ENCODE measurements at places on chromosomes 16 and 17.
A peak's percentile ranks its signal among the peaks of the same experiment; 100 is the strongest.

- no peak for DNase-seq
Measured at GRCh38 chr17:17626840-17627239, 35.3 kb upstream of the PEMT start.

DNA sequence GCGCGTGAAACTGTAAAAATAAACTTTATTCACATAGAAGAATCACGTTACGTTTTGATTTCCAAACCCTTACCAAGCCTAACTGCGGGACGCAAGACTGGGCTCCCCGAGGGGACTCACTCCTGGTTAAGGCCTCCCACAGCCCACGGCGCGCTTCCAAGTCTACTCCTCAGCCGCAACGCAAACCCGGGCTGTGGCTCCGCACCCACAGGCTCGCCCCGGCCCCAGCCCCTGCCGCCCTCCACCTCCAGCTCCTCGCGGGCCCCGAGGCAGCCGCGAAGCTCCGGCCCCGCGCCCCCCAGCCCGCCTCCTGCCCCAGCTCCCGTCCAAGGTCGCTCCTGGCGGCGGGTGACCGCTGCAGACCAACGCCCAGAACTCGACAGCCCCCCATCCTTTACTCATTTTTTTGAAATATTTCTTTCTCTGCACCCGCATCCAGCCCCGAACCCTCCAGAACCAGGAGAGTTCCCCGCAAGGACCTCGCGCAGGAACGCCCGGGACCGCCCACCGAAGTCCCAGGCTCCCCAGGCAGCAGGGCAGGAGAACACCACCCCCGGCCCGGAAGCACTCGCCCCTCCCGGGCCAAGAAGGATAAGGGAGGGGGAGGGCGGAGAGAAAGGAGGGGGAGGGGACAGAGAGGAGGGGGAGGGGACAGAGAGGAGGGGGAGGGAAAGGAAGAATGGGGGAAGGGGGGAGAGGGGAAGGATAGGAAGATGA lies 912 bp downstream of the USP22 start:
- peak; percentile 91 for DNase-seq

- DNase-seq = no peak
Measured at GRCh38 chr16:47916266-47916665, 239.5 kb downstream of the ABCC12 start.

GRCh38 chr17:76137351-76138233 lies 3.5 kb downstream of the FOXJ1 start:
- no peak for DNase-seq

GRCh38 chr17:75876938-75877751 lies 1.2 kb downstream of the TRIM47 start:
- peak; percentile 97 for DNase-seq

DNA sequence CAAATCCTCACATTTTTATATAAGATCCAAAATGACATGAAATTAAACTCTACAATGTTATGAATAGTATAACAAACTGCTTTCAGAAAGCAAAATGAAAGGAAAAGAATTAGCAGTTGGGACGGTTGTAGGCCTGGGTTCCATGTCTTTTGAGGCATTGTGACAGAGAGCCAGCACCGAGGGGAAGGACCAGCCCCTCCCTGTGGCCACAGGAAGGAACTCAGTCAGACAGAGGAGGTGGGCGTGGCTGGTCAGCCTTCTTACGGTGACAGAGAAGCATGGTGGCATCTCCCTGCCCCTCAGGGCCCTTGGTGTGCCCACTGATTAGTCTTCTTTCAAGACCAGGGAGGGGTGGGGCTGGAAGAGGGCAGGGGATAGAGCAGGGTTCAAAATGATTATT lies 5.7 kb downstream of the ZNF319 start:
- no peak for DNase-seq

DNA sequence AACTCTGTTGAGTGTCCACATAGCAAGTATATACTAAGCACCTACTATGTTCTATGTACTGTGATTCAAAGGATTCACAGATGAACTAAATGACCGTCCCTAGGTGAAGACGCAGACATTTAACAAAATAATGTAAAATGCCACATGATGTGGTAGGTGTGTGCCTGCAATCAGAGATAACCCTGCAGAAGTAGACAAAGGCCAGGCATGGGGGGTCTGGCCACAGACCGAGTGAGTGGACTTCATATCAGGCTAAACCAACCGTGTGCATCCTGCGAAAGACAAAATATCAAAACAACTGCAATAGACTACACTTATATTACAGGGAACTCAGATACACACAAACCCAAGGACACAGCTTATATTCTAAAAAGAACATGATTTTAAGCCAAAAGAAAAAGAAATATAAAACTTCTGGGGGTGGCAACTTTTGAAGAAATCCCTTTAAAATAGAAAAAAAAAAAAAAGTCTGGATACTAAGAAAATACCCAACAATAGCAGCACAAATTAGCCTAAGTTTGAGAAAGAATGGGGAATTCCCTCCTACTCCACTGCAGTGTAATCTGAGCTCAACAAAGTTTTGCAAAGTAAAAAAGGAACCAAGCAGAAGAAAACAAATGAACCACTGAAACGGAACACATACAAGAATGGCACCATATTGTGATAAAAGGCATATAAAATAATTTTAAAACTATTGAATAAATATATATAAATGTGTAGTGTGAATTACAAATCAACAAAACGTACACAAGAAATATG lies 12.3 kb downstream of the HSDL1 start:
- no peak for DNase-seq

DNA sequence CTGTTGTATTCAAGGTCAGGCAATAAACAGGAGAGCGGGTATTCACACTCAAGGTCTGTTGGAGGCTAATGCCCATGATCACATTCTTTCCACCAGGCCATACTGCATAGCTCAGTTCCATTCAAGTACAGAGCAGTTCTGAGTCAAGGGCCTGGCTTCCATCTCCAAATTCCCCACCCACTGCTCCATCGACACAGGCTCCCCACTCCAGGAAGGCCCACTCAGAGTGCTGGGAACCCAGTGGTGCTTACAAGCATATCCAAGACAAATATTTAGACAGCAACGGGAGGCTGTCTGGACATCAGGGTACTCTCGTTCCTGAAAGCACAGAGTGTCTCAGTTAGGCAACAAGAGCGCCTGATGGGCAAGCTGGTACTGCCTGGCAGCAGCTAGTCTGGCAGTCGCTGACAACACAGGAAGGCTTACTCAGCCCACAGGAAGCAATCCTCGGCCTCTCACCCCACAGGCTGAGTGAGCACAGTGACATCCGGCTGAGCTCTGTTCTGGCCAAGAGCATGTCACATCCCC lies 40.9 kb downstream of the RFFL start:
- no peak for DNase-seq

DNA sequence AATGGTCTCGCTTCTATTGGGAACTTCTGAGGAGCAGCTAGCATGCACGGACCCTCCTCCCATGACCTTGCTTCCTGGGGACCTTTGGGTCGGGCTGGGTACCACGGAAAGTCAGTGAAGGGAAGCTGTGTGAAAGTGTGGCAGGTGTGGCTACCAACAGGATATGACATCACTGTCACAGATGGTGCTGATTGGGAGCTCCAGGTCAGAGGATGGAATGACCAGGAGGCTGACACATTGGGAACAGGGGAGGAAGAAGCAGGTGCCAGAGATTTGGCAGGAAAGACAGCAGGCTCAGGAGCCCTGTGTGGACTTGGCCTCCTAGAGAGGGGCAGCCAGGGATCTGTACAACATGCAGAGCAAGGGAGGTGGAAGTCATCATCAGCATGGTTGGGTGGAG lies 34.0 kb downstream of the CPNE2 start:
- no peak for DNase-seq

GRCh38 chr16:31429796-31430195 lies 1.6 kb upstream of the COX6A2 start:
- no peak for DNase-seq

- DNase-seq = no peak
Measured at GRCh38 chr17:13273806-13274205, 256.0 kb upstream of the ELAC2 start.

GRCh38 chr17:78361225-78361701 lies 1.4 kb upstream of the SOCS3 start:
- DNase-seq = peak; percentile 53

- DNase-seq = no peak
Measured at GRCh38 chr17:6544011-6544370, 12.4 kb downstream of the PITPNM3 start.

DNA sequence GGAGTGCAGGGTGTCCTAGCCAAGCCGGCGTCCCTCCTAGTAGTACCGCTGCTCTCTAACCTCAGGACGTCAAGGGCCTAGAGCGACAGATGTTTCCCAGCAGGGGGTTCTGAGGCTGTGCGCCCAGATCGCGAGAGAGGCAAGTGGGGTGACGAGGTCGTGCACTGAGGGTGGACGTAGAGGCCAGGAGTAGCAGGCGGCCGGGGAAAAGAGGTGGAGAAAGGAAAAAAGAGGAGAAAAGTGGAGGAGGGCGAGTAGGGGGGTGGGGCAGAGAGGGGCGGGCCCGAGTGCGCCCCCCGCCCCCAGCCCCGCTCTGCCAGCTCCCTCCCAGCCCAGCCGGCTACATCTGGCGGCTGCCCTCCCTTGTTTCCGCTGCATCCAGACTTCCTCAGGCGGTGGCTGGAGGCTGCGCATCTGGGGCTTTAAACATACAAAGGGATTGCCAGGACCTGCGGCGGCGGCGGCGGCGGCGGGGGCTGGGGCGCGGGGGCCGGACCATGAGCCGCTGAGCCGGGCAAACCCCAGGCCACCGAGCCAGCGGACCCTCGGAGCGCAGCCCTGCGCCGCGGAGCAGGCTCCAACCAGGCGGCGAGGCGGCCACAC lies at the start of gene MMP2:
Gene MMP2, plus strand, starts transcription at position 372 of the 603 bp plus-strand sequence. CDS start 282 bp downstream, outside the sequence.
- DNase-seq = peak; percentile 92

Measured in left forelimb (tissue), 1 donor.